H1 (cell line): ENCODE measurements at places on chromosomes 5 and 9. TPM values are rescaled to one million over a fixed set of nuclear protein-coding genes. Genes with fewer than 3 reads are reported as not detected.

PCDHA4 gene
- total RNA-seq = 5.3 and 5.7 TPM in 2 replicates

NPDC1 gene
- 41.9 and 44.1 TPM in 2 replicates for total RNA-seq

SLC34A1 gene
- not detected in 2 replicates for total RNA-seq

AIF1L gene
- 149 and 153 TPM in 2 replicates for total RNA-seq

TYRP1 gene
- not detected in 2 replicates for total RNA-seq

CTXN3 gene
- total RNA-seq = not detected in 2 replicates

GRCh38 chr5:170059221-170059620 lies 46.5 kb upstream of the FOXI1 start:
- no peaks in the 10 kb centered on the region for H3K4me1 ChIP-seq
- H3K36me3 ChIP-seq = no peaks in the 10 kb centered on the region
- no peak for DNase-seq
- no peaks in the 10 kb centered on the region for H3K27me3 ChIP-seq
- no peak overlapping the region for H3K27ac ChIP-seq
- no peak overlapping the region for H3K4me3 ChIP-seq

DNA sequence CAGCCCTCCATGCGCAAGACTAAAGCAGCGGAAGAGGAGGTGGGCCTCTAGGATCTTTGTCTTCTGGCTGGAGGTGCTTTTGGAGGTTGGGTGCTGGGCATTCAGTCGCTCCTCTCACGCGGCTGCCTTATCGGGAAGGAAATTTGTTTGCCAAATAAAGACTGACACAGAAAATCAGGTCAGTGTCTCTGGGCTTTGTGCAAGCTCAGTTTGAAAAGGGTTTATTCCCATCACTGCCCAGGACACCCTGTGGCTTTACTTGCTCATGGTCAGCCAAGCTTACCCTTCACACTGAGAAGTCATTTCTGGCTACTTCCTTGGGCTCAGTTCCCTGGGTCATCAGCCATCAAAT lies 10.5 kb downstream of the SLC2A8 start:
- H3K4me3 ChIP-seq = no peak overlapping the region
- no peaks in the 10 kb centered on the region for H3K27me3 ChIP-seq
- H3K27ac ChIP-seq = no peak overlapping the region
- no peak for DNase-seq

DNA sequence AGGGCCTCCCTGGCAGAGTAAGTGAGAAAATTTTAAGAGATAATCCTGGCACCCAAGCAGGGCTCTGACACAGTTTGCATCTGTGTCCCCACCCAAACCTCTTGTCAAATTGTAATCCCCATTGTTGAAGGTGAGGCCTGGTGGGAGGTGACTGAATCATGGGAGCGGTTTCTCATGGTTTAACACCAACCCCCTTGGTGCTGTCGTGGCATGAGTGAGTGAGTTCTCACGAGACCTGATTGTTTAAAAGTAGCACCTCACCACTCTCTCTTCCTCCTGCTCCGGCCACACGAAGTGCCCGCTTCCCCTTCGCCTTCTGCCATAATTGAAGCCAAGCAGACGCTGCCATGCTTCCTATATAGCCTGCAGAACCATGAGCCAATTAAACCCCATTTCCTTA lies 80.1 kb downstream of the FBXW11 start:
- H3K27ac ChIP-seq = no peak overlapping the region
- H3K4me3 ChIP-seq = no peak overlapping the region
- H3K4me1 ChIP-seq = peaks cover 12% of the 10 kb centered on the region
- DNase-seq = no peak

DNA sequence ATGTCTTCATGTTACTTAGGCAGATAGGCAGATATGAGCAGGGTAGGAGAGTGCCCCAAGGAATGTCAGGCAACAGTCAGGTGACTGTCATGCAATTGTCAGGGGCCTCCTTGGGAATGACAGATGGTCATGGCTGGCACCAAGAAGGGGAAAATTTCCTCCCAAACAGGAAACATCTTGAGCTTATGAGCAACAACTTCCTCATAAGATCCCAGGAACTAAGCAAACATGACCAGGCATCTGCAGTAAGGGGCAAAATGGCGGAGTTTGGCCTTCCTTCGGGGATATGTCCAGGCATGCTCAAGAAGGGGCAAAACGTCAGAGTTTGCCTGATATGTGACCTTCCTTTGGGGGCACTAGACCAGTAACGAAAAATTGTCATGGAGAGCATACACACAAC lies 591.8 kb downstream of the PDE4D start:
- no peak for DNase-seq
- no peak overlapping the region for H3K4me3 ChIP-seq
- no peaks in the 10 kb centered on the region for H3K36me3 ChIP-seq
- no peaks in the 10 kb centered on the region for H3K4me1 ChIP-seq
- H3K27ac ChIP-seq = no peak overlapping the region
- H3K27me3 ChIP-seq = no peaks in the 10 kb centered on the region

GRCh38 chr5:141431286-141431685 lies 979 bp downstream of the PCDHGA12 start:
- H3K27ac ChIP-seq = no peak overlapping the region
- no peaks in the 10 kb centered on the region for H3K36me3 ChIP-seq
- H3K4me1 ChIP-seq = no peaks in the 10 kb centered on the region
- H3K4me3 ChIP-seq = no peak overlapping the region
- no peak for DNase-seq

DNA sequence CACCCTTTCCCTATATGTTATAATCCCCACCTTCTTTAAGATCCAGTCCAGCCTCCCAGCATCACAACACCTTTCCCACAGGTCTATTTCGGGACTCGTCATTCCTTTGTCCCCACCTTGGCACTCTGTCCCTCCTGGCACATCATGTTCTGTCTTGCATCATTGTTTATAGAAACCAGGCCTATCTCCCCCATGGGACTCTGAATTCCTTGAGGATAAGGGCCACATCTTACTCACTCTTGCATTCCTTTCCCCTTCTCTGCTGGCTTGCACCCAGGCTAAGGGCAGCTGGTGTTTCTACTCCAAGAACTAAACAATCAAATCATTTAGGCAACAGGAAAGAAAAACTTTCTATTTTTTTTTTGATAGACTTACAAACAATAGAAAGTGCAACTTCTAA lies 205.7 kb downstream of the AGTPBP1 start:
- H3K4me3 ChIP-seq = no peak overlapping the region
- no peaks in the 10 kb centered on the region for H3K27me3 ChIP-seq
- H3K27ac ChIP-seq = no peak overlapping the region
- H3K4me1 ChIP-seq = no peaks in the 10 kb centered on the region

GRCh38 chr5:43680286-43680685 lies 77.3 kb downstream of the NNT start:
- no peak overlapping the region for H3K4me3 ChIP-seq
- H3K4me1 ChIP-seq = no peaks in the 10 kb centered on the region
- H3K27ac ChIP-seq = no peak overlapping the region
- H3K36me3 ChIP-seq = no peaks in the 10 kb centered on the region

GRCh38 chr9:70147196-70147595 lies 103.5 kb downstream of the MAMDC2 start:
- H3K27me3 ChIP-seq = no peaks in the 10 kb centered on the region
- no peak overlapping the region for H3K4me3 ChIP-seq
- no peaks in the 10 kb centered on the region for H3K4me1 ChIP-seq
- no peaks in the 10 kb centered on the region for H3K36me3 ChIP-seq
- no peak overlapping the region for H3K27ac ChIP-seq

DNA sequence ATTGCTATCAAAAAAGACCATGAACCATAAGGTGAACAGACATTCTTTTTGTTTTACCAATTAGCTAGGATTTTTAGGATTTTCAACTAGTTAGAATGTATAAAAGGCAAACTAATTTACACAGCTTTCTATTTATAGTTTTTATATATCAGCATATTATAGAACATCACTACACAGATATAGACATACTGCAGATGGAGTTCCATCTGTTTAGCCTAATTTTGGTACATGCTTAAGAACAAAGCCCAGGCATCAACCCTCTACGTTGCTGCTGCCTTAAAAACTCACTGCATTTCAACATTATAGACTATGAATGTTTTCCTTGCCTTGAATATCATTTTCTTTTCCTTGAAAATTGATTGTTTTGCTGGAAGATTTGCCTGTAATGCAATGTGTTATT lies 2227.5 kb upstream of the C9orf72 start:
- H3K4me3 ChIP-seq = no peak overlapping the region
- H3K4me1 ChIP-seq = 0 out of 2 replicates have a peak, but pooled peaks cover 3% of the 10 kb centered on the region
- H3K36me3 ChIP-seq = no peaks in the 10 kb centered on the region
- DNase-seq = no peak
- no peaks in the 10 kb centered on the region for H3K27me3 ChIP-seq

- H3K36me3 ChIP-seq = no peaks in the 10 kb centered on the region
- peaks cover 15% of the 10 kb centered on the region for H3K4me1 ChIP-seq
- DNase-seq = no peak
- H3K4me3 ChIP-seq = no peak overlapping the region
These were observed 69.7 kb downstream of the EFNA5 start for GRCh38 chr5:107601076-107601475.

GRCh38 chr5:159877894-159878448 lies 38.3 kb upstream of the ADRA1B start:
- no peaks in the 10 kb centered on the region for H3K36me3 ChIP-seq
- H3K27ac ChIP-seq = no peak overlapping the region
- H3K4me3 ChIP-seq = no peak overlapping the region
- H3K27me3 ChIP-seq = no peaks in the 10 kb centered on the region
- H3K4me1 ChIP-seq = peaks cover 5% of the 10 kb centered on the region; the same call in 1 of the 2 replicates

DNA sequence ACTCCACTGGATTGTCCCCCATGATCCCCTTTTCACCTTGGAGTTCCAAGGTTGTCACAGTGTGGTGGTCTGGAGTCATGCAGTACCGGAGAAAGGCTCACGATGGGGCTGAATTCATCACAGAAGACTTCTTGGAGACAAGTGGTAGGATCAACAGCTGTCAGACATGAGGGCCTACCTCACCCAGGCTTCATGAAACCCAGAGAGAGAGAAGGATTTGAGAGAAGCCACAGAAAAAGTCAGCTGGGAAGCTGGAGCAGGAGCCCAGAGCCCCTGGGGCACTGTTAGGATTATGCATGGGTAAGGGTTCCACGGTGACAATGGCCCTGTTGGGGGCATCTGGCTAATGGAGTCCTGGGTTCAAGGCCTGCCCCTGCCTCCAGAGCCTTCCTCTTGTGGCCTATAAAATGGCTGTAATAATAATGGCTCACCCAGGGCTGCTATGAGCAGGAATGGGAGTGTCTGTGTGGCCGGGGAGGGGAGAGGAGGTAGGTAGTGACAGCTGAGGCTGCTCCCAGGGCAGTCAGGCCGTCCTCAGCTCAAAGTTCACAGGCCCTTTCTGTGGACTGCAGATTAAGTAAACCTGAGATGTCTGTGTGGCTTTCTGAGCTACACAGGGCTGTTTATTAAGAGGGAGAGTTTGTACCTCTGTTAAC lies 910 bp downstream of the TRIM14 start:
- peaks cover 7% of the 10 kb centered on the region for H3K4me1 ChIP-seq
- no peaks in the 10 kb centered on the region; the same call in 1 of the 2 replicates for H3K27me3 ChIP-seq
- DNase-seq = no peak

DNA sequence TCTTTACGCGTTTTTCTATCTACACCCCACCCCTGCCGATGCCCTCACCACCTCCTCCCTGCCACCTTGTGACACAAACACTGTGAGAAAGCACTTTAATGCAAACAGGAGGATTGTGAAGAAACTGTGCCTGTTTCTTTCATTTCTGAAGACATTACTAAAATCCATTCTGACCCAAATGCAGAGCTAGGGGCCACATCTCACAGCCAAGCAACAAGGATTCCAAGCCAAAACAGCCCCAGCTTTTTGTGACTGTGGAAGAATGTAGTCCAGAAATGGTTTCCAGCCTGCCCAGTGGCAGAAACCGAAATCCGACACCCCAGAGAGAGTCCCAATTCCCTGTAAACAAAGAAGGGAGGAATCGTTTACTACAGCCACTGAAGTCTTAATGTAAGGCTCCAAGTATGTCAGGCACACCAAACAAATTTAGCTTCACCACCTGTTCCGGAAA lies 190.9 kb downstream of the TTC39B start:
- DNase-seq = no peak
- H3K27me3 ChIP-seq = no peaks in the 10 kb centered on the region
- no peak overlapping the region for H3K4me3 ChIP-seq
- H3K36me3 ChIP-seq = no peaks in the 10 kb centered on the region
